Esophagus muscularis mucosa (tissue), 4 donors: ENCODE measurements at places on chromosomes 11 and 22. TPM values are rescaled to one million over a fixed set of nuclear protein-coding genes. Genes with fewer than 3 reads are reported as not detected.

SHISAL1 gene
- total RNA-seq: 10.1 TPM

SPDYC gene
- not detected for total RNA-seq

DNA sequence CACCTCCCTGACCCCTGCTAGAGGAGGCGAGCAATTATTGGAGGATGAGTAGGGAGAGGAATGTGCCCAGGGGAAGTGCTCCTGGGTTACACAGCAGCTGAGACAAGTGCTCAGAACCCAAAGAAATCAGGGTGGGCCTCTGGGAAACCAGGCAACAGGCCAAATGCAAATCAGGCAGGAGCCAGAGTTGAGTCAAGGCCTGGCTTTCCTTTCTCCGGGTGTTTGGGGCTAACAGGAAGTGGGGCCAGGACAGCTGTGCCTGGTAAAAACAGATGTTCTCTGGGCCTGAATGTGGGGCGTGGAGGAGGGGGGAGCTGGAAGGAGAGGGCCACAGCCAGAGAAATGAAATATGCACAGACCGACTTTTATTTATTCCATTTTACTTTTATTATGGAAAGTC is 22.0 kb downstream of the MFNG start:
- no peak for DNase-seq

GRCh38 chr11:68077617-68078582 is 39.1 kb downstream of the TCIRG1 start:
- DNase-seq: no peak

RIC3 gene
- total RNA-seq: 15.3 TPM

CYTH4 gene
- total RNA-seq: 7.2 TPM

GAL3ST3 gene
- 4.9 TPM for total RNA-seq

OR4A47 gene
- not detected for total RNA-seq

DNA sequence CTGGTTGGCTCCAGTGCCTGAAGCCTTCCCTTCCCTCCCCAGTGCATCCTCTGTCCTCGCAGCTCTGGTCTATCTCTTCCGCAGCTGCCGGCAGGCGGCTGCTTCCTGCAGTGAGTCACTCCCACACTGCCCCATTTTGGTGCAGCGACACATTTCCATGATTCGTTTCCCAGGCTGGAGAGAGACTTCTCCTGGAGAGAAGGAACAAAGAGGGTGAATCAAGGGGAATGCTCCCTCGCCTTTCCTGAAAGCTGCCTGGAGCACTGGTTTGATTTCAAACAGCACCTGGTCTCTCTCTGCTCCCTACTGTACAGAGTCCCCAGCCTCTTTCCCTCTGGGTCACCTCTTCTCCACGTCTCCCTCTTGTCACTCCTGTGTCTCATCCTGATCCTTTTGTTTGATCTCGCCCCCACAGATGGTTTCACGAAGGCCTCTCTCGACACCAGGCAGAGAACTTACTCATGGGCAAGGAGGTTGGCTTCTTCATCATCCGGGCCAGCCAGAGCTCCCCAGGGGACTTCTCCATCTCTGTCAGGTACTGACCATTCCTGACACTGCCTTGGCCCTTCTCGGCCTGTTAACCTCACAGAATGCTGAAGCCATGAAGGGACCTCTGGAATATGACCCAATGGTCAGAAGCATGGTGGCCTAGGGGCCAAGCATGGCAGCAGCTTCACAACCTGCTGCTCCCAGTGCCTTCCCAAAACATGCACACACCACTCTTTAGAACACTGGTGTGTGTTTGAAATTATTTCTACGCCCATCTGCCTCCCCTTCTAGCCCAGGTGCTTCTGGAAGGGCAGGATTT is at the start of gene TMA7B:
TMA7B (plus strand) TSS at position 758 of the 808 bp plus-strand sequence. CDS start 3,978 bp downstream, outside the sequence.
- DNase-seq: no peak

GRCh38 chr22:17896586-17896985 is 122.3 kb upstream of the BID start:
- no peak for DNase-seq

PDE2A gene
- total RNA-seq: 48.2 TPM

APOA4 gene
- 0.40 TPM for total RNA-seq

DNA sequence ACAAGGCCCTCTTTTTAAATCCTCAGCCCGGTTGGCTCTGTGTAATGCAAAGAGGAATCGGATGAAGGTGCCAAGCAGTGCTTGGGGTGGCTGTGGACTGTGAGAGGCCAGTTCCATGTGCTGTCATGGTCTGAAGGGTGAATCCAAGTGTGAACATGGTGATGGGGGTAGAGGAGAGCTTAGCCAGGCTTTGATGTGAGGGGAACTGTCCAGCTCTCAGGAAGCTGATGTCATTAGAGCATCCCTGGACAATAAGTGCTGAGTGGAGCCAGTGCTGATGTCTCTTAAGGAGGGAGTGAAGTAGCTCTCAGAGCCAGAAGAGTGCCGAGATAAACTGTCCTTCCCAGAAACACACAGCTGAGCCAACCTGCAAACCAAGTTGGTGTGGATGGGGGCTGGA is 53.6 kb downstream of the NAV2 start:
- DNase-seq: no peak

- DNase-seq: peak; percentile 62
These were observed 191.0 kb downstream of the MIAT start for GRCh38 chr22:26848244-26848920.

C11orf91 gene
- total RNA-seq: not detected

EXT2 gene
- total RNA-seq: 62.1 TPM

PANX2 gene
- 0.33 TPM for total RNA-seq

YPEL4 gene
- total RNA-seq: 0.69 TPM

DNA sequence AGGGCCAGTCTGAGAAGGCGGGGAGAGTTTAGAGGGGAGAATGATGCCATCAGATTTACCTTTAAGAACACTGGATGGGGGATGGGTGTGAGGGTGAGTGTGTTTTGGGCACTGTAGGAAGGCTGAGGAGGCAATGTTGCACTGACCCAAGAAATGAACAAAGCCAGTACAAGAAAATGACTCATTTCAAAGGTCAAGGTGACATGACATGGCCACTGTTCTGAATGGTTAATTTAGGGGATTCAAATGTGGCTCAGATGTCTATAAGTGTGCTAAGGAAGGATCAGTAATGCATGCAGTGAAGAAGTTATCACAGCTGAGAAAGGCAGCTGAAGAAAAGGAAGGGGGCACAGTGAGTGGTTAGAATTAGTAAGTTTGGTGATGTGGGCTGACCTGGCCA is 129.9 kb downstream of the PGR start:
- no peak for DNase-seq

DNA sequence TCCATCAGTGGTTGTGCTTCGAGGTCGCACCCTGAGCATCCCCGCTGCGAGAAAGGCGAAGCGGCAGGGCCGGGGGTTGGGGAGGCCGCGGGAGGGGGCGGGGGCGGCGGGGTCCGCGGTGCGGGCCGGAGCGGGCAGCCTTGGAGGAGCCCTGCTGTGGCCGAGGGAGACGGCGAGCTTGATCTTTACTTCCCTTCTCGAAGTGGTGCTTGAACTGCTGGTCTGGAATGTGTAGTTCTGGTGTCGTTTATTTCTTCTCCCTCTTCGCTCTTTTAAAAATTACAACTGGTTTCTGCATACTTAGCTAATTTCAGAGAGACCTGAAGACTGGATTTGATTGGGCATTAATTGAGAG is 1.1 kb downstream of the APLP2 start:
- DNase-seq: no peak

GRCh38 chr11:1511937-1512496 is 25.4 kb upstream of the MOB2 start:
- DNase-seq: no peak

DNA sequence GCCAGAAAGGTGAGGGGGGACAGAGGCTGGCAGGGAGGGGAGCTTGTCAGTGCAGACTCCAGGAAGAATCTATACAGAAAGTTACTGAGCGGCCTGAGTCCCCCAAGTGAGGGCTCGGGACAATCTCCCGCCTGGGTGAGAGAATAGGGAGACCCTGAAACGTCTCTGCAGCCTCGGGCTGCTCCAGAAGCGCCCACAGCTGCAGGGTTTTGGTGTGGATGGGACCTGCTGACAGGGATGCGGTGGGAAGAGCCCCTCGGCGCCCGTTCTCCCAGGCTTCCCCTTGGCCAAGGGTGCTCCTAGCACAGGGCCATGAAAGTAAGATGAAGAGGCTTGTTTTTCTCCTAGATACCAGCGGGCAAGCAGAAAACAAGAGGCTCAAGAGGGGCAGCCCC is 743 bp upstream of the RCE1 start:
- no peak for DNase-seq

MAPK8IP1 gene
- 7.5 TPM for total RNA-seq

PIH1D2 gene
- 1.3 TPM for total RNA-seq

SLC16A8 gene
- 0.29 TPM for total RNA-seq

PRODH gene
- 5.8 TPM for total RNA-seq

DNA sequence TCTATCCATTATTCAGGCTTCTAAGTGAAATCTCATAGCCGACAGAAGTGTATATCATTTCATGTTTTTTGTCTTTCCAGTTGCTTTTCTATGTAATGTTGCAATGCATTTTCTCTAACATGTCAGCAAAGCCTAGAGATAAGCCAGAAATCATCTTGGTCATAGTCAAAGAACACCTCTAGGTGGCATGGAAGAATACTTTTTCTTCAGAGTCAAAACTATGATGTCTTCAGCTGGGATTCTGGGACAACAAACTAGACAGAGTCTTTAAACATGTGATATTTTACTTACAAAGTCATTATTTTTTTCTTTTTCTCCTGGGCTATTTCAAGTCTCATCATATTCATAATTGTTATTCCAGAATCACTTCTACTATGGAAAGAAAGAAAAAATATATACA is 4.4 kb downstream of the GAS2 start:
- no peak for DNase-seq
